ENCODE measurements at places on chromosomes 11 and 22.
A peak's percentile ranks its signal among the peaks of the same experiment; 100 is the strongest.

DNA sequence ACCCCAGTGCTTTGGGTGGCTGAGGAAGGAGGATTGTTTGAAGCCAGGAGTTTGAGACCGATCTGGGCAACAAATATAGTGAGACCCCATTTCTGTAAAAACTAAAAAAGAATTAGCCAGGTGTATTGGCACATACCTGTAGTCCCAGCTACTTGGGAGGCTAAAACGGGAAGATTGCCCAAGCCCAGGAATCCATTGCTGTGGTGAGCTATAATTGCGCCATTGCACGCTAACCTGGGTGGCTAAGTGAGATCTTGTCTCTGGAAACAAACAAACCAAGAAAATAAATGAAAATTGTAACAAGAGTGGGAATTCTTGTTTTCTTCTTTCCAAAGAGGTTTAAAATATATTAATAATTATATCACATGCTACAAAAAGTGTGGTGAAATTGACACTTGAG is 52.9 kb downstream of the DEPDC5 start:
- DNase-seq = no peak

DNA sequence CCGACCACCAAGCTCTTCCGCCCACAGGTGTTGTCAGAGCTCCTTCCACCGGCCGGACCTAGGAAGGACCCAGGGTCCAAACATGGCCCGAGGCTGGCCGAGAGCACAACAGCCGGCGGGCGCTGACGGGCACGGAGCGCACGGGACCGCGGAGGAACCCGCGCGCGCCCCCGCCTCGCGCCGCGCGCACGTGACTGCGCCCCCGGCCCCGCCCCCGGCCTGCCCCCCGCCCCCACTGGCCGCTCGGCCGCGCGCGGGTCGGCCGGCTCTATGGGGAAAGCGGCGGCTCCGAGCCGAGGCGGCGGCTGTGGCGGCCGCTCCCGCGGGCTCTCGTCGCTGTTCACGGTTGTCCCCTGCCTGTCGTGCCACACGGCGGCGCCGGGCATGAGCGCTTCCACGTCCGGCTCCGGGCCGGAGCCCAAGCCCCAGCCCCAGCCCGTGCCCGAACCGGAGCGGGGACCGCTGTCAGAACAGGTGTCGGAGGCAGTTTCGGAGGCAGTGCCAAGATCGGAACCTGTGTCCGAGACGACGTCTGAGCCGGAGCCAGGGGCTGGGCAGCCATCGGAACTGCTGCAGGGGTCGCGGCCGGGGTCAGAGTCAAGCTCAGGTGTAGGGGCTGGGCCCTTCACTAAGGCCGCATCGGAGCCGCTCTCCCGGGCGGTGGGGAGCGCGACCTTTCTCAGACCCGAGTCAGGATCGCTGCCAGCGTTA is at the start of gene OSBP2:
OSBP2 (plus strand) TSS at position 235 of the 711 bp plus-strand sequence; CDS start at position 271, 36 bp downstream.
- no peak for DNase-seq

- no peak for DNase-seq
Measured at GRCh38 chr22:24442352-24442744, 14.9 kb downstream of the ADORA2A start.

DNA sequence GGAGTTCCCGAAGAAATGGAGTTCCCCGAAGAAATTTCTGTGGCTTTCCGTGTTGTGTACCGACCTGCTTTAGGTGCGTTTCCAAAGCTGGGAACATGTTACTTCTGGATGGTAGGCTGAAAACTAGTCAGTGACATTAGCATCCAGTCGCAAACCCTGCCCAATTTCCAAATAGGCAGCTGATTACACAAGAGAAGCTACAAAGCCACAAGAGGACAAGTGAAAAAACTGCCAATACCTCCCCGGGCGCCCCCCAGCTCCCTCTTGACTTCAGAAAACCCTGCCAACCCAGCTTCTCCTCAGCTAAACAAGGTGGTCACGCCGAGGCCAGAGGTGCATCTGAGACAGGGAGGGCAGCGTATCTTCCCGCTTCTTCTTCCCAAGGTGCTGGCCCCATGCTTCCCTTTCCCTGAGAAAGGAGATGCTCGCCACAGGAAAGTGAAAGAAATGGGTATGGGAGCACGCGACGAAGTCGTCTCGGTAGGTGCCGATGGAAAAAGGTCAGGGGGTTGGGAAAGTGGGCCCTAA is 551 bp downstream of the AGBL2 start:
- peak; percentile 12 for DNase-seq

DNA sequence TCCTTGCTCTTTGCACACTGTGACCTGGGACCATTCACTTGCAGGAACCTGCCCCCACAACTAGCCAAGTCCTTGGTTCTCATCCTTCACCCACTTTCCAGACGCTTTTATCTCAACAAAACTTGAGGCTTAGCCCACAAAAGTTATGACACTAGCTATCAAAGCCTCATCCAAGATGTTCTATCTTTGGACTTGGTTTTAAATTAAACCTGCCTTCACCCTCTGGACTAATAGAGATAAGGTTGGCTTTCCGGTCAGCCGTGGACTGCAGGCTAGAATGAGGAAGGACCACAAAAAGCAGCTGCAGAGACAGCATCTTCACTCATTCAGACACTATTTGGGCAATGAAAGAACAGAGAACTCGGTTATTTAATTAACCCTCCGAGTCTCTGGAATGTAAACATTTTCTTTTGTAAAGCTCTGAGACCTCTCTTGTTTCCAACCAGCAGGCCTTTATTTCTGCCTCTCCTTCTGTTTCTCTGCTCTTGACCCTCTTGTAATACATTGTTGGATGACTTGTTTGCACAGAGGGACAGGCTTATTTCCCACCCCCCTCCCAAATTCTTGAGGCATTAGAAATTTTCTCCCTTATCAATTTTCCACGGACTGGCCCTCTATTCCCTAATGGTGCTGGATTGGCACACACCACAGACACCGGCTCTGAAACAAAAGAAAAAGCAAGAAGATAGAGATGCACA is 41.4 kb downstream of the ARL14EP start:
- DNase-seq = no peak

GRCh38 chr11:61034704-61035525 is 63.4 kb downstream of the CD6 start:
- DNase-seq = no peak

DNA sequence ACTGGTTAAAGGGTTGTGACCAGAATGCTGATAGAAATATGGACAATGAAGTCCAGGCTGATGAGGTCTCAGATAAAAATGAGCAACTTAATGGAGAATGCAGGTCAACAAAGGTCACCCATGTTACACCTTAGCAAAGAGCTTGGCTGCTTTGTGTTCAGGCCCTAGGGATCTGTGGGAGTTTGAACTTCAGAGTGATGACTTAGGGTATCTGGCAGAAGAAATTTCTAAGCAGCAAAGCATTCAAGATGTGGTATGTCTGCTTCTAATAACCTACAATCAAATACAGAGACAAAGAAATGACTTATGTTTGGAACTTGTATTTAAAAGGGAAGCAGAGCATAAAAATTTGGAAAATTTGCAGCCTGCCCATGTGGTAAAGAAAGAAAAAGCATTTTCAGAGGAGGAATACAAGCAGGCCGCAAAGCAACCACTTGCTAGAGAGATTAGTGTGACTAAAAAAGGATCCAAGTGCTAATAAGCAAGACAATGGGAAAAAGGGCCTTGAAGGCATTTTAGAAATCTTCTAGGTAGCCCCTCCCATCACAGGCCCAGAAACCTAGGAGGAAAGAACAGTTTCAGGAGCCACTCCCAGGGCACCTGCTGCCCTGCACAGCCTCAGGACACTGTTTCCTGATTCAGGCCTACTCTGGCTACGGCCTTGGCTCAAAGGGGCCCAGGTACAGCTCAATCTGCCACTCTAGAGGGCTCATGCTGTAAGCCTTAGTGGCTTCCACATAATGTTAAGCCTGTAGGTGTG is 41.3 kb downstream of the TNKS1BP1 start:
- DNase-seq = no peak

DNA sequence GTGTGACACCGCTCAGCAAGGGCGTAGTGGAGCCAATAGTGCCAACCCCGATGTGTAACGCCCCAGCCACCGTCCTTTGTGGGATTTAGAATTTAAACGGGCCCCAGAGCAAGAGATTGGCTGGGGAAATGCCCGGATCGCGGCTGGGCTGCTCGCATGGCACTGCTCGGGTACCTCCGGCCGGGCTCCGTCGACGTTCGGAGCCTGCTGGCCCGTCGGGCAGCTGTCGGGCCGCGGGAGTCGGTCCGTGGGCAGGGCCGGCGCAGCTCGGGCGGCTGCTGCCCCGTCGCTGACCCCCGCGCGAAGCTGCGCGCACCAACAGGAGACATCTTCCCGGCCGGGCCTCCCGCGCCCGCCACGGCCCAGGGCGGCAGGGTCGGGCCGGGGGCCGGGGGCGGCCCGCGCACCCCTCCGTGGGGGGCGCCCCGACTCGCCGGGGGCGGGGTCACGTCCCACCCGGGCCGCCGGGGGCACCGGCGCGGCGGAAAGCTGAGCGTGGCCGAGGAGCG is 1.3 kb upstream of the KDM2A start:
- peak; percentile 6 for DNase-seq

DNA sequence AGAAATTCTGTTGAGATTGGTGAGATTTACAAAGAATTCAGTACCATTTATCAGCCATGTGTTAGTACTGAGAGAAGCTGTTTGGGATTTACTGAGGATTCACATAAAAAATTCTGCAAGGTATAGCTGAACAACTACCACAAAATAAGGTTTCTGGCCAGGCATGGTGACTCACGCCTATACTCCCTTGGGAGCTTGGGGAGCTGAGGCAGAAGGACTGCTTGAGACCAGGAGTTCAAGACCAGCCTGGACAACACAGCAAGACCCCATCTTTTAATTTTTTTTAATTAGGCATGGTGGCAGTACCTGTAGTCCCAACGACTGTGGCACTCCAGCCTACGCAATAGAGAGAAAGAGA is 86.7 kb downstream of the SIK3 start:
- no peak for DNase-seq

- no peak for DNase-seq
Measured at GRCh38 chr11:95035316-95035715, 10.3 kb downstream of the KDM4E start.

DNA sequence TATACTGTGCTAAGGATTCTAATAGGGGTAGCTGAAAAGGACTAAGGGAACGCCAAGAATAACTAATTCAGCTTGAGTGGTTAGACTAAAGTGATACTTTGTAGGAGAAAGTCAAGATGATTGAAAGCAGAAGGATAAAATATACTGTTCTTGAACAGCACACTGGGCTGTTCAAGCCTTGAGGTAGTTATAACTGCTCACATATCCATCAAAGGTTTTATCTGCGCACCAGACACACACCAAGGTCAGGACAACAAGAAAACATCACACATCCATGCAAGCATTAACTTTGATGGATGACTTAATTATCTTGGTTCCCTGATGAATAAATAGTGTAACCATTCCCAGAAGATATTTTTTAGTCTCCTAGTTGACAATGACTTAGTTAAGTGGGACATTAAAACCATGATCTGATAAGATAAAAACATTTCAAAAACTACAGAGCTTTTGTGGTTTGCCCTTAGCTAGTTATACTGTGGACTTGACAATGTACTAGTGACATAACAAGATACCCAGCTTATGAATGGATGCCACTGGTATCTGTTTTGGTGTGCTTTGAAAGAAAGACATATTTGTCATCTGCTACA is 728.9 kb downstream of the JRKL start:
- no peak for DNase-seq

DNA sequence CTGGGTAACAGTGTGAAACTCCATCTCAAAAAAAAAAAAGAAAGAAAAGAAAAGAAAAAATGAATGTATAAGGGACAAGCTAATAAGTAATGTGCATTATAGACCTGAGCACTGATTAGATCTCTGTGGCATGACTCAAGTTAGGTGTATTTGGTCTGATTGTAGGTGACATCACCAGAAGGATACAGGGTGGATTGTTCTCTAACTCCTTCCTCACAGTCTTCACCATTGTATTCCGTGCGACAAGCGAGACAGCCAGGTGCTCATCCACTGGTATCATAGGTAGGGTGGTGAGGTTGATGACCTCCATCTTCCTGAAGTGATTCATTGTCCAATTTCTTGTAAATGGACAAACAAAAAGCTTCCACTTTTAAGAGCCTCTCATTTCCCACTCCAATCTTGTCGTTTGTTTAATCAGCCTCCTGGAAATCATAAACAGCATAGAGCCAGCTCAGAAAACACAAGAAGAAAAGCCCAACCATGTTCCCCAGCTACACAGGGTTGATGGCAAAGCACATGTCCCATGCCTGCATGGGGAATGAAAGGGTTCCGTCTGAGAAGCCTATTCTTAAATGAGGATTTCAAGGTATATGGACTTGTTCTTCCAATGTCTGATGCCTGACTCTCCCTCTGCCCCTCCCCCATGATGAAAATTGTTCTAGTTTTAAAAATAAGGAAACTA is 6.2 kb downstream of the FAM227A start:
- no peak for DNase-seq

DNA sequence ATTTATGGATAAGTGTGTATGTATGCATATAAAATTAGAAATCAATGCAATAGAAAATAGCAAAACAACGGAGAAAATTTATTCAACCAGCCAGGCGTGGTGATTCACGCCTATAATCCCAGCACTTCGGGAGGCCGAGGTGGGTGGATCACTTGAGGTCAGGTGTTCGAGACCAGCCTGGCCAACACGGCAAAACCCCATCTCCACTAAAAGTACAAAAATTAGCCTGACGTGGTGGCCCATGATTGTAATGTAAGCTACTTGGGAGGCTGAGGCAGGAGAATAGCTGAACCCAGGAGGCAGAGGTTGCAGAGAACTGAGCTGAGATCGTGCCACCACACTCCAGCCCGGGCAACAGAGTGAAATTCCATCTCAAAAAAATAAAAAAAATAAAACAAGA is 5.5 kb downstream of the KRTAP5-6 start:
- no peak for DNase-seq

GRCh38 chr11:77402218-77402556 is 71.7 kb downstream of the PAK1 start:
- DNase-seq = no peak

GRCh38 chr11:41334007-41334933 is 125.2 kb downstream of the LRRC4C start:
- no peak for DNase-seq

DNA sequence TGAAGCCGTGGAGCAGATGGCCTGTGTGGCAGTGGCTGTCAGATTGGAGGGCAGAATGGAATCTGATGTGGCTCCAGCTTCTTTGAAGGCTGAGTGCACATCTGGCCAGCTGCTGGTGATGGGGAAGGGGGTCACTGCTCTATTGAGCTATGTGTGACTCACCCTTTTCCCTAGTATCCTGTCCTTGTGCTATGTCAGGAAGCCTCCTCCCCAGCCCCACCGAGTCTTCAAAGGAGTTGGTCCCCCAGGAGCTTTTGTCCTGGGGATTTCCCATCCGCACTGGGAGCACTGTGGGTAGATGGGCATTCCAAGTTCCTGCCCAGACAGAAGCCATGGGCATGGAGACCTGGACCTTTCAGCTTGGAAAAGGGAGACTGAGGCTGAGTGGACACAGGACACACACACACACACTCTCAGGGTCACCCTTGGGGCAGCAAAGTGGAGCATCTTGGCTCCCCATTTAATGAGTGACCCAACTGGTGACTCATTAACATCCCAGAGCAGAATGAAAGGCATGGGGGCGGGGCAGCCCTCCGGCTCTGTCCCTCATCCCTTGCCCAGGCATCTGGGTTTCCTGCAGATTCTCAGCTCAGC is 3.3 kb downstream of the SERPINH1 start:
- no peak for DNase-seq

GRCh38 chr11:71252770-71253730 is 673 bp upstream of the SHANK2 start:
- DNase-seq = no peak

- peak; percentile 44 for DNase-seq
Measured at GRCh38 chr11:44529895-44530412, 35.5 kb upstream of the CD82 start.

GRCh38 chr11:88035271-88035670 is 140.0 kb downstream of the RAB38 start:
- DNase-seq = no peak
